ENCODE measurements at places on chromosomes 3 and 15.

- no peak for DNase-seq
Measured at GRCh38 chr3:75237477-75237876, 426.7 kb upstream of the FRG2C start.

DNA sequence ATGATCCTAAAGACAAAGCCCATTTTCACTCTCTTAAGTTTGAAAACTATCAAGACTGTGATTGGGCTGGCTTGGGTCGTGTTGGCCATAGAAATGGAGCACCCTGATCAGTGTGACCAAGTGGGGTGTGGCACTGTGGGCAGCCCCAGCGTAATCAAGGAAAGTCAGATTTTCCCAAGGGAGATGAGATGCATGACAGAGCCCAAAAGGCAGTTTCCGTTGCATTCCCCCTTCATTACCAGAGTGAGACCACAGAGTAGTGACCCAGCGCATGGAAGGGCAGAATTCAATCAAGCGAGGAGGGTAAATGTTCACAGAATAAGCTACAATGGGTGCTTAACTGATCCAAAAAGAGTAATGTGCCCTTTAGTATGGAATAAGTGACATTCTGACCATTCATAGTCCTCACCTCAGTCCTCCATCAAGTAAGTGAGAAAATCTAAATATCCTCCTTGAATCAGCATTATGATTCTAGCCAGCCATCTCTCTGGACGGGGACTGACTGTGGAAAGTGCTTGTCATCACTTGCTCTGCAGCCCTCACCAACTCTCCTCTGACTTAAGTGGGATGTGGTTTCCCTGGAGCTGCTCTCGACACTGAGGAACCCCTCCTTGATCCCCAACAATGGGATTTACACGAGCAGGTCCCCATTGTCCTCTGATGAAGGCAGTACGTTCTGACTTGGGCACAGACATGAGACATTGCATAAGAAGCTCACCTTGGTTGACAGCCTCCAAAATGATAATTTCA lies 430.5 kb downstream of the OCA2 start:
- DNase-seq, result no peak

GRCh38 chr15:92637626-92638025 lies 17.9 kb downstream of the FAM174B start:
- DNase-seq, result no peak

GRCh38 chr15:79060175-79060574 lies 30.4 kb downstream of the RASGRF1 start:
- DNase-seq, result no peak

GRCh38 chr15:33766389-33766788 lies 201.9 kb upstream of the CHRM5 start:
- no peak for DNase-seq

DNA sequence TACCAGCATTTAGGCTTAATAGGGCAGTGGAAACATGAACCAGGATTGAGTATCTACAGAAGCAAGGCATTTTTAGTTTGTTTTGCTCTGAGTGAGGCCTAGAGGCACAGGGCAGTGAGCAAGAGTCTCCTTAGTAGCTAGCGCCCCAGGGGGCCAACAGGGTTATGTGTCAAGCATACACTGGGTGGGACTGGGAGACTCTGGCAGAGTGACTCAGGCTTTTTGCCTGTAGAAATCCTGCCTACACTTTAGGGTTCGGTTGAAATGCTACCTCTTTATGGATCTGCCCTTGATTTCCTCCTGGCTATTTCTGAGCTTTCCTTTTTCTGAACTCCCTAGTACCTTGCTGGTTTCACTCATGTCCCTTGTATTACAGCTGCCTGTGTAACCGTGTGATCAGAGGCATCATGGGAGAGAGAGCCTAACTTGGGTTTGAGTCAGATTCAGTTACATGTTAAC lies 72.2 kb downstream of the TOP2B start:
- no peak for DNase-seq

- DNase-seq, result no peak
Measured at GRCh38 chr3:29279806-29280205, 1.1 kb upstream of the RBMS3 start.

DNA sequence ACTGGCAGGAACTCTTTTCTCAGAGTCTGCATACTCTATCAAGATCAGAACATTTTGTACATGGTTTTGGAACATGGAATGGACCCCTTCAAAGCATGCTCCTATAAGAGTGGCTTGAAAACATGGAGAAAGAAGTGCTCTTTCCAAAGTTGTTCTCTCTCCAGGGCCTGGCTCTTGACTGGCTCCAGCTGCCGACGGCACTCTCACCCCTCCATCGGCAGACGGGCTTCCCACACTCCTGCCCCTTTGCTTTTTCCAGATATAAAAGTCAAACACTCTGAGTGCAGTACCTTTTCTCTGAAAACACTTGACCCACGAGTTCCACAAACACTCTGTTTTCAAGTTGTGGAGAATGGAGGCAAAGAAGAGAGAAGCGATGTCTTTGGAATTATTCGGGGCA lies 72.5 kb upstream of the ONECUT1 start:
- no peak for DNase-seq

DNA sequence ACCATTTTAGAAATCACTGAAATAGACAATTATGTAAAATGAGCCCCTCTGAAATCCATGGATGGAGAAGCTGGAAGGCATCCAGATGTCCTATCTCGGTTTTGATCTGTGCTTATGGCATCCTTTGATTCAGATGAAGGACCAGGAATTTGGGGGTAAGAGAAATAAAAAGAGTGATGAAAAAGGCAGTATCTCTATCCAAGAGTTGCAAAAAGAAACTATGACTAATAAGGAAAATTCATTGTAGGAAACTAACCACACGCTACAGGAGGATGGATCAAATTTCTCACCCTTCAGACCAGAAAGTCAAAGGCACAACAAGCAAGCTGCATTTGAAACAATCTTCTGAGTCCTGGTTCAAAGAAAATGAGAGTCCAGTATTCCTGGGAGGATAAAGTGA lies 34.8 kb downstream of the SRGAP3 start:
- no peak for DNase-seq

DNA sequence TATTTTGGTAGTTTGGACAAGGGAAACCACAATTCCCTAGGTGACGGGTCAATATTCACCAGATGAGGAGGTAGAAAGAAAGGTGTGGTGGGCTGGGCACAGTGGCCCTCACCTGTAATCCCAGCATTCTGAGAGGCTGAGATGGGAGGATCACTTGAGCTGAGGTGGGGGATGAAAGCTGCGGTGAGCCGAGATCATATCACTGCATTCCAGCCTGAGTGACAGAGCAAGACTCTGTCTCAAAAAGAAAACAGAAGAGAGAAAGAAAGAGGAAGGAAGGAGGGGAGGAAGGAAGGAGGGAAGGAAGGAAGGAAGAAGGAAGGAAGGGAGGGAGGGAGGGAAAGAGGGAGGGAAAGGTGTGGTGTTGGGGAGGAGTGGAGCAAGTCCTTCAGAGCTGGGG lies 56.1 kb upstream of the RNF7 start:
- no peak for DNase-seq

- DNase-seq, result no peak
Measured at GRCh38 chr15:25766417-25766816, 96.7 kb downstream of the ATP10A start.

DNA sequence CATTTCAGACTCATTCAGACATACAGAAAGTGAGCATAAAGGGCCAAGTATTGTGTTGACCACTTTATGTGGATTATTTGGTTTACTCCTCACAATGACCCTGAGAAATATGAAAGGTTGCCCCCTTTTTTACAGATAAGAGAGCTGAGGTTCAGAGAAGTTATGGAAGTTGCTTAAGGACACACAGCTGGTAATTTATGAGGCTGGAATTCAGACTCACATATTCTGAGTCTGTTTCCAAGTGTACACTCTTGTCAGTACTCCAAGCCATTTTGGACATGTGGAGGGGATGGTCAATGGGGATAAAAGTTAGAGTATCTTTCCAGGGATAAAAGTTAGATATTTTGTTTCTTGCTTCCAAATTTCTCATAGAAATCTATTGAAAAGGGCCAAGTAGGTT lies 15.9 kb downstream of the ITPR1 start:
- no peak for DNase-seq

DNA sequence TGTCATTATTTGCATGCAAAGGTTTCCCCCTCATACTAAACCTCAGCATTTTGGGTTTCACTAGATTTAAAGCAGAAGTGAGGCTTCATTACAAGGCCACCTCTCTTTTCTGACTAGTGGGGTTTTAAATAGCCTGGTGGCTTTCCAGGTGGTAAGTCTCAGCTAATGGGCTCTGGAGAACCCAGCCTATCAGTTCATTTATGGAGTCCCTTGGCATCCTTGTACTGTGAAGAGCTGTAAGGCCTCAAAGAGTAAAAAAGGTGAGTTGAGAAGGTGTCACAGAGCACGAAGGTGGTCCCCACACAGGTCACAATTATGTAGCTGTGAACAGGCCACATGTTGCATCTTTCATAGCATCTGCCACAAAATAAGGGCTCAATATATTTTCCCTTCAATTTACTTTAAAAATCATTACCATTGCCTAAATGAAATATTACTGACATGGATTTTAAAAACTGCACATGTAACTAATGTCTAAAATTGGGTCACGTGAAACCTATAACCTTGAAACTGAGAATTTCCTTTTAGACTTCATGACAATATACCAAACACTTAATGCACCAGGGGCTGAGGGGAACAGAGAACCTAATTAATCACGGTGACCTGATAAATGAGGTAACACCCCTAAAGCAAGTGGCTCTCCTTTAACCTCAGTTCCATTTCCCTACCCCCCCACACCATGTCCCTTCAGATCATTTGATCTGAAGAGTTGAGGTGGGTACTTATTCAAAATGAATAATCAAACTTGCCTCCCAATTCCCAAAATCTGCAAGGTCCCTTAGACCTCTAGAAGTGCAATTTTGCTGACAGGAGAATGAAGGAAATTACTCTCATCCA lies 1.3 kb downstream of the NGLY1 start:
- peak; percentile 59 for DNase-seq

DNA sequence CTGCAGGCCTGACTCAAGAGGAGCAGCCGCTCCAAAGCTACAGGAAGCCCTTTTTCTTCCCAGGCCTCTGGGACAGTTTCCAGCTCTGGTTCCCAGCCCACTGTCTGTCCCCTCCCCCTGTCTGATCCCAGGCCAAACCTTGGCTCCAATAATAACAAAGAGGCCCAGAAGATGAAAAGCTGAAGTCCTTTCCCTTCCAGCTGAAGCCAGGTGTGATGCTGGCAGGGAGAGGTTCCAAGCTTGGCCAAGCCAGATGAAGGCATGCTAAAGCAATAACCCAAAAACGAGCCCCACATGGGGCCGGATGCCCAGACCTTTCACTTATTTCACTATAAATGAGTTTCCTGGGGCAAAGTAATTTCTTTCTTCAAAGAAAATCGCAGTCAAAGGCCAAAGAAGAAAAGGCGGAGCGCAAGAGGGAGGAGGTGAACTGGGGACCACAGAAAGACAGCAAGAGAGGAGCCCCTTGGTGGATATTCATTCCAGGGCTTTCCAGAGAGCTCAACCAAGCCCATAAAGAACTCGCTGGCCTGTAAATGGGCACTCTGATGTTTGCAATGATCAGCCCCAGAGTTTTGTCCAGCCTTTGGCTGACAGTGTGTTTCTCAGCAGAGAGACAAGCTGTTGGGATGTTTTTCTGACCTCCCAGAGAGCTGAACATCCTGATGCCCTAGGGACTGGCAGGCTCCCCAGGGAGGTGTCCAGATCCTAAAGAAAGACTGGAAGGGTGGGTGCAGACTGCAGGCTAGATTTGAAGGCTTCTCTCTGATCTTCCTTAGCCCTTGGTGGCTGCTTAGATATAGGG lies 157.6 kb downstream of the UACA start:
- no peak for DNase-seq

GRCh38 chr3:177257006-177257405 lies 59.7 kb upstream of the TBL1XR1 start:
- no peak for DNase-seq

DNA sequence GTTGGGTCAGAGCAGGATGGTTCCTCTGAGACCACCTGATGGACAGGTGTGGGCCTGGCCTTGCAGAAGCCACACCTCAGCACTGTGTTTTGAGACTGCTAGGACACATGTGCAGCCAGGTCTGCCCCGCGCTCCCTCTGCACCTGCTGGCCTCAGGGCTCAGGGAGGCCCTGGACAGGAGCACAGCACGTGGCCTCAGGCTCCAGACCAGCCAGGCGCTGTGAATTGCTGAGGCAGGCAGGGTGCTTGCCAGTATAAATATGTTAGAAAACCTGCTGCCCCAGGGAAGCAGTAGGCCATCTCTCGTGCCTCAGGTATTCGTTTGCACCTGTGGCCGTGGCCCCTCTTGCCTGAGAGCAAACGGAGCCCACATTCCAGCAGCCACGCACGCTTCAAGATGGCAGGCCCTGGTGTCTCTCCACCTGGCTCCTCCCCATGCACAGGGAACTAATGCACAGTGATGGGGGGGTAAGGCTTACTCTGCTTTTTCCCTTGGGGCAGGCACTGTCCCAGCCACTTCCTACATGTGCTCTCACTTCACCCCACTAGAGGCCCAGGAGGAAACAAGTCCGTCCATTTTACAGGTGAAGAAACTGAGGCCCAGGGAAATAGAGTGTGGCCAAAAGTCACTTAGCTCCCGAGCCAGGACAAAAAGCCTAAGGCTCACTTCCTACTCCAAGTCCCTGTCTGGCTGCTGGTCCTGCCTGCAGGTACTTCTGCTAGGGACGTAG lies 20.4 kb downstream of the SEC61A1 start:
- no peak for DNase-seq

- no peak for DNase-seq
Measured at GRCh38 chr3:52593103-52593502, 56.7 kb downstream of the UQCC5 start.

DNA sequence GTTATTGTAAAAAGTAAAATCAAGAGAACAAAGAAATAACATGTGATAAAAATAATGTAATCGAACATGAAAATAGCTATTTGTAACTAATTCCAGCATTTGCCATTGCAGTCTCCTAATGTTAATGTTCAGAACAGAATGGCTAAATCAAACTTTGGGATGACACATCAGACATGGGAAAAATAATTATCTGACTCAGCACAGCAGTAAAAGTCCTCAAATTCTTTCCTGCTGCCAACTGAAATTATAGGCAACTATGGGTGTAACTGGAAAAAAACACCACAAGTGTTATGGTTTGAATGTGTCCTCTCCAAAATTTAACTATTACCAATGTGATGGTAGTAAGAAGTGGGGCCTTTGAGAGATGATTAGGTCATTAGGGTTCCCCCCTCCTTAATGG lies 446.7 kb downstream of the C3orf38 start:
- DNase-seq, result no peak

Measured in GM06990 (cell line).